ENCODE measurements at places on chromosomes 6 and 20. TPM values are rescaled to one million over a fixed set of nuclear protein-coding genes. Genes with fewer than 3 reads are reported as not detected.

Gene ZC3H12D
- not detected for total RNA-seq

Gene FNDC1
- not detected for total RNA-seq

Gene CALHM6
- total RNA-seq = 1.4 TPM

Gene ANKRD66
- total RNA-seq = not detected

Gene PDRG1
- 4.8 TPM for total RNA-seq

Gene ZNF133
- total RNA-seq = 29.9 TPM
